SIG-M5 (cell line): ENCODE measurements at places on chromosomes 2 and 18.
A peak's percentile ranks its signal among the peaks of the same experiment; 100 is the strongest.

DNA sequence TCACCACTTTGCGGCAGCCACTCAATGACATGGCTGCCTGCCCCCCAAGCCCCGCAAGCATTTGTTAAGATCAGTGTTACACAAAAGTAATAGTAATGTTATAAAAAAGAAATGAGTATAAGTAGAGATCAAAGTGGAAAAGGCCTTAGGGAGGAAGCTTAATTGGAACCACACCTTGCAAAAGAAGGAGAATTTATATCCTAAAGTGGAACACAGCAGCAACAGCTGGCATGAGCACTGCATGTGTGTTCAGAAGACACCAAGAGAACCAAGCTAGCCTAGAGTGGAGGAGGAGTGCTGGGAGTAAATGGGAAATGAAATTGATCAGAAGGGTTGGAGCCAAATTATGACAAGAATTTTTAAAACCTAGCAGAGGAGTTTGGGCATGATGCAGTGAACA is 73.1 kb upstream of the STK17B start:
- no peak for DNase-seq

GRCh38 chr2:46650556-46651001 is 171.2 kb downstream of the TMEM247 start:
- DNase-seq, result peak; percentile 10

- DNase-seq, result no peak
These were observed 2.9 kb downstream of the RNF149 start for GRCh38 chr2:101305492-101306078.

DNA sequence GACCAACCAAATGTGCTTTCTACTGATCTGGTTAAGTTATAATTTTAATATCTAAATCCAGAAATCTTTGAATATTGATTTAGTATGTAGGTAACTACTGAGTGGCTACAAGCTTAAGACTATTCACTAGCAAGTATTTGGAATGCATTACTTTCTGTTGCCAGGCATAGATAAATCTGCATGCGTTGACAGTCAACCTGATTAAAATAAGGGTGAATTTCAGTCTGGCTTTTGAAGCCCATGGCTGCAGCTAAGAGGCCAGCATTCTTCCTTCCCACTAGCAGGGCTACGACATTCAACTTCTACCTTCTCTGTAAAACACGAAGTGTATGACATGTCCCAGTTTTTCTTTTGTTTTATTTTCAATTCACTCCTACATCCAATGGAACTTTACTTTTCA is 340.6 kb downstream of the EPHA4 start:
- no peak for DNase-seq

GRCh38 chr18:3248062-3248657 is 559 bp downstream of the MYL12A start:
- no peak for DNase-seq

GRCh38 chr2:50225021-50225928 is 806.7 kb downstream of the NRXN1 start:
- DNase-seq, result no peak

- DNase-seq, result no peak
These were observed 1142.7 kb downstream of the CNTNAP5 start for GRCh38 chr2:125167820-125168219.

DNA sequence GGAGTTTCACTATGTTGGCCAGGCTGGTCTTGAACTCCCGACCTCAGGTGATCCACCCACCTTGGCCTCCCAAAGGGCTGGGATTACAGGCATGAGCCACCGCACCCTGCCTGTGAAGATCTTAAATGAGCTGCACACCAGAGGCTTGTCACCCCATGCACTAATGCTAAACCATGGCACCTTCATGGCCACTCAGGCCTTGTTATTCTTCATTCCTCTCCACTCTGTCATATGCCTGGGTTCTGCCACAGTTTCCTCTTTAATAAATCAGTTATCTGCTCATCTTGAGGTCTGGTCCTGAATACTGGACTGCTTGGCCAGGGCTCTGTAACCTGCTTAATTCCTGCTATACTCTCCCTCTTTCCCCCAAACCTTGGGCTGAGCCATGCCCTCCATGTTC is 303.9 kb upstream of the FBXO11 start:
- no peak for DNase-seq

DNA sequence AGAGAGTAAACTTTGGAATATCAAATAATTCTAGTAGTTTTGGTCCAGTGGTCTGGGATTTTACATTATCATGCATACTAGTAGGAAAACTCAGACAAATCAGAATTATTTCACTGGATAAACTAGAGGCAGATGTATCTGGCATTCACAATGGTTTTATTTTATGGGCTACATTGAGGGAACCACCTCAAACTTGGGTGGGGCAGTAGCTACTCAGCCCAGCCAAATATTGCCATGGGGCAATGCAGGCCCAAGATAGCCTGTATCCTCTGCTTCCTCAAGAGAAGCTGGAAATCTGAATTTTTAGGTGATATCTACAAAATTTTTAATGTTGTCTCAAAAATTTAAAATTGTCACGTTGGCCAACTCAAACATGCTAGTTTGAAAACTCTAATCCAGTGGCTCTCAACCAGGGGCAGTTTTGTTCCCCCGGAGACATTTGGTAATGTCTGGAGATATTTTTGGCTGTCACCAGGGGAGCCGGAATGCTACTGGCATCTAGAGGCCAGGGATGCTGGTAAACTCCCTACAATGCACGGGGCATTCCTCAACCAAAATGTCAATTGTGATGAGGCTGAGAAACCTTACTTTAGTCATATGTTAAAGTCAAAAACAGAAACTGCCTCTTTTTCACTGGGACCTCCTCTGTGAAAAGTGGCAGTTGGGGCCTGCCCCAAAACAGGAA is 172.8 kb upstream of the SPRED2 start:
- no peak for DNase-seq

- DNase-seq, result no peak
These were observed 124.0 kb upstream of the GATA6 start for GRCh38 chr18:22045221-22045918.

DNA sequence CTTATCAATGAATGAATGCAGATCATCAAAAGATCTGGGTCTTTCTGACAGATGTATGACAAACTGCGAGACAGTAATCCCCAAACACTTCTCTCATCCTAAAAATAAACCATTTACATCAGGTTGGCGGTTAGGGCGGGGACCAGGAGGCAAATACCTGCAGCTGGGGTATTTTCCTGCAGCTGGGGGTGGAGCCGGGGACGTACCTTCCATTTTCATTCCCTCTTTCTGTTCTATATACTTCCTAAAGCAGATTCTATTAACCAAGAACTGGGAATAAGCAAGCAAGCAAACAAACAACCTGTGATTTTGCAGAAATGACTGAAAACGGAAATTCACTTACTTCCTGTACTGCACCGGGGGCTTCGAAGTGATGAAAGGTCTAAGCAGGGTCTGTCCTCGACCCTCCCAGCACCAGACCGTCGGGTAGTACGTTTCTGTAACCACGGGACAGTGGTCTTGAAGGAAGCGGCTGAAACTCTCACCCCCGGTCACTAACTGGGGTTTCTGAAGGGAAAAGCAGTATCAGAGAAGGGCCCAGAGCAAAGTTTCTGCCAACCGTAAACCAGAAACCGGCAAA is 1.2 kb downstream of the ABHD3 start:
- no peak for DNase-seq

- DNase-seq, result no peak
These were observed 233.7 kb downstream of the CCDC102B start for GRCh38 chr18:69031571-69031970.

- DNase-seq, result no peak
These were observed 24.2 kb downstream of the RPL31 start for GRCh38 chr2:101026253-101026701.

GRCh38 chr18:78983512-78983911 is 3.9 kb downstream of the SALL3 start:
- DNase-seq, result no peak

DNA sequence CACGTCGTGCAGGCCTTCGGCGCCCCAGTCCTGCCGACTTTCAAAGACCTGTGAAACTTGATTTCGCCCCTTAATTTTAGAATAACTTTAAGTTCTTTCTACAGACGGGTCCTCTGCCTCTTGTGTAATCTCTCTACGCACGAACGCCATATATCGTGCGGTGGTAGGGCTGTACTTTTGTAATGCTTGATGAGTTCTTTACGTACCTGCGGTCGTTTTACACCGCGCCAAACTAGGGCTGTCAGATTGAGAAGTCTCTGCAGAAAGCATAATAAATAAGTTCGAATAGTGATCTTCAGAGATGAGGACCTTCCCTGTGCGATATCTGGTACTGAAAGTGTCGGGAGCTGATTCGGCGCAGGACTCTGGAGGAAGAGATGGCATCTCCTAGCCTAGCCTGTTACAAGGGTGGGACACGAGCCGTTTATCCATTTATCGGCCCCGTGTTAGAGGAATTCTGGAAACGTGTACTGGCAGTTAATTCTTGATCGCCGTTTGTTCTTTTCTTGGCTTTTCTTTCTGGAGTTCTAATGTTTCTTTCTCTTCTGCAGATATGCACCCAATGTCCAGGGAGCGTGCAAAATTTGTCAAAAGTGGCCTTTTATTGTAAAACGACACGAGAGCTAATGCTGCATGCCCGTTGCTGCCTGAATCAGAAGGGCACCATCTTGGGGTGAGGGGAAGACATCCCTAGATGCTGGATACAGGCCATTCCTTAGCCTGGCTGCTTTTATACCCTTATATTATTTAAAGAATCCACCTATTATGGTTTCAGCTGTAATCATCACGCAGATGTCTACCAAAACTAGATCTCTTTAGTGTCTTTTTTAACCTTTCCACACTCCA is 781 bp upstream of the SLC5A6 start:
- no peak for DNase-seq

- no peak for DNase-seq
These were observed 80.3 kb downstream of the DYNAP start for GRCh38 chr18:54671291-54671881.

GRCh38 chr18:3330622-3331021 is 68.7 kb downstream of the MYL12B start:
- no peak for DNase-seq

- no peak for DNase-seq
These were observed 143.6 kb downstream of the ALPK2 start for GRCh38 chr18:58484989-58485981.

GRCh38 chr2:102755284-102755683 is 6.5 kb upstream of the TMEM182 start:
- DNase-seq, result no peak

DNA sequence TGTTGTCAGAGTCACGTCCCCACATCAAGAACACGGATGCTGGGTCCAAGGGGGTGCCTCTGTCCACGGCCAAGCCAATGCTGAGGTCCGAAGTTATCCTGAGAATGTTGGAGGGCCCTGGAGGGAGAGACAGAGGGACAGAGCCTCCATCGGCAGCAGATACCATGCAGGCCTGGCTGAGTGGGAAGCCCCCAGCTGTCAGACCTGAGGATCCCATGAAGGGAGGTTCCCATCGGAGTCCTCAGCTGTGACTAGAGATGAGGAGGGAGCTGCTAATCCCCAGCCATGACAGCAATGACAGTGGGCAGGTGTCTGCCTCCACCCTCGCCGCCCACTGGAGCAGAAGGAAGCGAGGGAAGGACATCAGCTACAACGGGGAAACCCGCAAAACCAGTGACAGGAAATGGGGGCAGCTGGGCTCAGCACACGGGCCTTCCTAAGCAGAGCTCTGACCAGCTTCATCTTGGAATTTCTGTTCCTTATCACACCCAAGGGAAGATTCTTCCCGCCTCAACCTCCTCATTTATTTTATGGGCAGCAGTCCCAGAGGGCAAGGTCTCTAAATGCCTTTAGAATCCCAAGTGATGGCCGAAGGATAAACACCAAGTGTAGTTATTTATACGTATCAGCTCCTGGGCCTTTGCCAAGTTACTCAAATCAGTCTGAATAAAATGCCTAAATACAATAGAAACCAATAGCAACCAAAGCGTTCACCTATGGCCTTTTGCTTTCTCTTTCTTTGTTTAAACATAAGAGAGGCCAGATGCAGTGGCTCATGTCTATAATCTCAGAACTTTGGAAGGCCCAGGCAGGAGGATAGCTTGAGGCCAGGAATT is 32.2 kb downstream of the FAM178B start:
- DNase-seq, result no peak

GRCh38 chr2:35461406-35461805 is 894.2 kb upstream of the CRIM1 start:
- DNase-seq, result no peak

DNA sequence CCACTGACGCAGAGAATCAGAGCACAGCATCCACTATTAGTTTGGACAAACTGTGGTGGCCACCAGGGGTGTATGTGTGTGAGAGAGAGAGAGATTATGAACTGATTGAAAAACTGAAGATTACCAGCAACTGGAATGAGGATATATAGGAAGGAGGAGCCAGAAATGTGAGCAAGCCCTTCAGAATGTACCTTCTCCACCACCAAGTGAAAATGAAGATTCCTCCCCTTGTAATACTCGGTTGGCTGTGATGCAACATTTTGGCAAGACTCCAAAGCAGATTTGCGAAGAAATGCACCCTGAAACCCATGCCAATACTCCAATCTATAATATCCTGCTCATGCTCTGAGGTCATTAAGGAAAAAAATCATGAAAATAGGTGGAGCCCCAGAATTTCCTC is 121.2 kb upstream of the SLC35G4 start:
- no peak for DNase-seq

DNA sequence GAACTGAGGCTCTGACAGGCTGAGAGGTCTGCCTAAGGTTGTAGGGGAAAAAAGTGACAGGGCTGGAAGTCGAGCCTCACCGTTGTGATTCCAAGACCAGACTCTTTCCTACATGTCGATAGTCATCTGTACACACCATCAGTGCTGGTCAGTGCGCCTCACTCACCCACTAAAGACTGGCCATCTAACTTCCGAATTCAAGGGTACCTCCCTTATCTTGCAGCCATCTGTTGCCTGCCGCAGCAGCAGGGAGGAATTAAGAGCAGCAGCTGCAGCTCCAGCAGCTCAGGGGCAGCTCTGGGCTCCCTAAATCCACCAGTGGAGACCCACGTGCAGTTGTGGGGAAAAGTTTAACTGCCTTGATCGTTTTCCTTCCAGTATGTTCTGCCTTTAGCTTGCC is 32.6 kb upstream of the GPR39 start:
- DNase-seq, result no peak

GRCh38 chr18:3983351-3983969 is 471.6 kb downstream of the DLGAP1 start:
- no peak for DNase-seq

DNA sequence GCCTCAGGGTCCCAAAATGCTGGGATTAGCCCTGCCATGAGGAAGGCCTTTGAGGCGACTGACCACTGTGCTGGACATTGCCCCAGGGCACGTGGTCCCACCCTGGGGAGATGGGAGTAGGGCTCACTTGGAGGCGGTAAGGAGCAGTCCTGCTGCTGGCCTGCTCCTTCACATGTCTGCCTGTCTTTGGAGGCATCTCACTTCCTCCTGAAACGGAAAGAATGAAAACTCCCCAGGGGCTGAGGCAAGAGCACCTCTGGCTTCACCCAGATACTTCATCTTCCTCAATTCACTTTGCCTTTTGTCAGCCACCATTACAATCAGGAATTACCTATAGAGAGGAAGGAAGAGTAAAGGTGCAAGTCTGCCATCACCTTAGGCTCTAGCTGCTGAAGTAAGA is 59.9 kb upstream of the GATA6 start:
- DNase-seq, result no peak

- DNase-seq, result no peak
These were observed 6.4 kb upstream of the PTPN4 start for GRCh38 chr2:119753041-119753929.

- DNase-seq, result no peak
These were observed 69.5 kb upstream of the TGIF1 start for GRCh38 chr18:3380384-3380961.
